Activated CD8-positive, alpha-beta memory T cell treated with anti-CD3 and anti-CD28 coated beads, Interleukin-2, amount 10 ng/mL, durations not matched to agents 7 days and 5 days (primary cell): ENCODE measurements at places on chromosomes 12 and 14.

- peaks cover 12% of the 10 kb centered on the region for H3K36me3 ChIP-seq
- H3K27me3 ChIP-seq: no peaks in the 10 kb centered on the region
- DNase-seq: no peak
- no peak overlapping the region for H3K27ac ChIP-seq
- H3K4me3 ChIP-seq: no peak overlapping the region
Observed at GRCh38 chr14:96309896-96310330, 53.2 kb downstream of the ATG2B start.

GRCh38 chr12:34602213-34602940, 580.1 kb downstream of the ALG10 start:
- H3K27ac ChIP-seq: no peak overlapping the region
- DNase-seq: no peak
- H3K36me3 ChIP-seq: peaks cover 2% of the 10 kb centered on the region
- H3K4me3 ChIP-seq: no peak overlapping the region
- H3K4me1 ChIP-seq: no peaks in the 10 kb centered on the region
- H3K27me3 ChIP-seq: no peaks in the 10 kb centered on the region

DNA sequence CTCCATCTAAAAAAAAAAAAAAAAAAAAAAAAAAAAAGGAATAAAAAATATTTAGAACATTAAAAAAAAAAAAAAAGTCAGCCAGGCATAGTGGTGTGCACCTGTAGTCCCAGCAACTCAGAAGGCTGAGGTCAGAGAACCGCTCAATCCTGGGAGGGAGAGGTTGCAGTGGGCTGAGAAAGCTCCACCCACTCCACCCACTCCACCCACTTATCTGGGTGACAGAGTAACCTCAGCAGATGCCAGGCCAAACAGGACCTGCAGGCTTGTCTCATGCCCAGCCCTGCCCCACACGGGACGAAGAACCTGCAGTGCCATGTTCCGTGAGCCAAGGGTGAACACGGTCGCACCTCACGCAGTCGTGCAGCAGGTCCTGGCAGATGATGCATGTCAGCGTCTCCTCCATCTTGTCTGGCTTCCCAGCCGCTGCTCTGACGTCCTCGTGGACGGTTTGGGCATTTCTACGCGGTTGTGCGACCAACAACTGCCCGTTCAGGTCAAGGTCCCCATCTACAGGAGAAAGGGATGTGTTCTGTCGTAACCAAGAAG, 28.6 kb downstream of the CHFR start:
- DNase-seq: no peak
- H3K4me3 ChIP-seq: no peak overlapping the region
- no peak overlapping the region for H3K27ac ChIP-seq
- peaks cover 50% of the 10 kb centered on the region for H3K36me3 ChIP-seq

DNA sequence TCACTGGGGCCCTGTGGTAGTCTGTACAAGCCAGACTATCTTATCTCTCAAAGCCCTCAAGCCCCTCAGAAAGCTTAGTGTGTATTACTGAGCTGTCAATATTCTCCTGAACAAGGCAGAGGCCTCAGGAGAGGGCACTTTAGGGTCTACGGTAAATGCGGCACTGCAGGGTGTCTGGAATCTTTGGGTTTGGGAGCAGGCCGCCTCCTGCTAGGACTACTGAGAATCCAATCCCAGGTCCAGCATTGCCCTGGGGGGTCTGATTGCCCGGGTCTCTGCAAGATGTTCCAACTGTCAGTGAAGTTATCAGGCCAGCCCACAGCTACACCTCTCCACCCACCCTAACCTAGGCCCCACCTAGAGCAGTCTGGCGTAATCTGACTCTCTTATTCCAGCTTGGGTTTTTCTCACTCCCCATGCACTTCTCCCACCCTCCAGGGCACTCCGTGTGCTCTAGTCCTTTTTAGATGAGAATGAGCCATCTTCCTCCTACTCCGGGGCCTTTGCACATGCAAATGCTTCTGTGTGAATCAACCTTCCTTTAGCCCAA, 4.3 kb upstream of the ZFP36L1 start:
- H3K4me3 ChIP-seq: no peak overlapping the region
- H3K4me1 ChIP-seq: peaks cover 36% of the 10 kb centered on the region
- H3K36me3 ChIP-seq: peaks cover 19% of the 10 kb centered on the region
- no peaks in the 10 kb centered on the region for H3K27me3 ChIP-seq
- peak overlapping the region; percentile 100 for H3K27ac ChIP-seq
- no peak for DNase-seq

DNA sequence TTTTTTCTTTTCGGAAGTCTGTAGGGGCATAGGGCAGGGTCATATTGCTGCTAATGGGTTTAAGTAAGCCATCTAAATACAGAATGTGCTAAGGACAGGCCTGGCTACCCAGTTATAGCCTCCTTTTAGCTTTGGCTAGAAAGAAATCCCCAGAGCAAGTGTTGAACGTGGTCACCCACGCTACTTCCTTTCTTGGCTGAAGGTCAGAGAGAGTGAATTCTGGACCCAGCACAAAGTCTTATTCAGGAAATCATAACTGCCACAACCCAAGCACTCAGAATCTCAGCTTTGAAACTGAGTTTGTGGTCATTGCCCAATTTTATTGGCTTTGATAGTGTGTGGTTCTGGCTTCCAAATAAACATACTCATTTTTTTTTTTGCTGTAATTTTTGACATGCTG, 542.1 kb upstream of the ATP2B1 start:
- DNase-seq: no peak
- H3K4me3 ChIP-seq: no peak overlapping the region
- H3K4me1 ChIP-seq: peaks cover 13% of the 10 kb centered on the region

- H3K27me3 ChIP-seq: no peaks in the 10 kb centered on the region
- H3K4me3 ChIP-seq: no peak overlapping the region
- peaks cover 43% of the 10 kb centered on the region for H3K36me3 ChIP-seq
- DNase-seq: no peak
- peaks cover 23% of the 10 kb centered on the region for H3K4me1 ChIP-seq
Observed at GRCh38 chr12:51379571-51379970, 11.6 kb downstream of the GALNT6 start.

GRCh38 chr12:66072135-66072534, 58.4 kb downstream of the LLPH start:
- DNase-seq: no peak
- H3K36me3 ChIP-seq: no peaks in the 10 kb centered on the region
- peaks cover 8% of the 10 kb centered on the region for H3K27me3 ChIP-seq
- H3K4me3 ChIP-seq: no peak overlapping the region
- no peak overlapping the region for H3K27ac ChIP-seq
- no peaks in the 10 kb centered on the region for H3K4me1 ChIP-seq

DNA sequence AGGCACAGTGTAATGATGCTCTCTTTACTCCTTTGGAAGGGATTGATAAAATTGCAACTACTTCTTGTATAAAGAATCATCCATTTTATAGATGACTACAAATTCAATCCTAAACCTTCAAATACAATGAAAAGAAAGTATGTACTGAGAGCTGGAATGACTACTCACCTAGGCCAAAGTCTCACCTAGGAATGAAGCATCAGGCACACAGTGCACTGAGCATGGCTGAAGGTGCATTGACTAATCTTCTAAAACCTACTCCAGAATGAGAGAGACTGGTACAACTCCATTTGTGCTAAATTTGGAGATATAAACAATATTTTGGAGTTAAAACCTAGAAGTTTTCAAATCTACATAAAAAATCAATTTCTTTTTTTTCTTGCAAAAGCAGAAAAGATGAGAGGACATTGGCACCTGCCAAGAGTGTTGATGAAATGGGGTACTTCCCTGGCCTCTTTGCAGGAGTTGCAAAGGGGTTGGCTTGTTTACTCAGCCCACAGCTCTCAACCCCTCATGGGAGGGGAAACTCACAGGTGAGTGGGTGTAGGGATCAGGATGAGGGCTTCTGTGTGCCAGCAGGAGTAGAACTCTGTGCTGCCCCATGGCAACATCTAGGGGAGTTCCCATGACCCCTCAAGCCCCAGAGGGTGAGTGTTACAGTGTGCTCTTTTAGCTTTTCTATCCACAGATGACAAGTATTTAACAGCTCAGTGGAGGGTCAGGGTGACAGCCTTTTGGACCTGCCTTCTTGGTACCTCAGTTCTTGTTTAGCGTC, 31.3 kb downstream of the CLECL1 start:
- H3K27me3 ChIP-seq: no peaks in the 10 kb centered on the region
- peaks cover 71% of the 10 kb centered on the region for H3K4me1 ChIP-seq
- peak overlapping the region; percentile 96 for H3K27ac ChIP-seq
- H3K4me3 ChIP-seq: peak overlapping the region; percentile 66
- H3K36me3 ChIP-seq: peaks cover 43% of the 10 kb centered on the region
- DNase-seq: peak; percentile 60

GRCh38 chr14:23217032-23218020, 20.4 kb upstream of the RNF212B start:
- peaks cover 51% of the 10 kb centered on the region for H3K27me3 ChIP-seq
- H3K4me1 ChIP-seq: peaks cover 2% of the 10 kb centered on the region
- DNase-seq: no peak

GRCh38 chr14:56808110-56808382, 2.2 kb downstream of the OTX2 start:
- peak overlapping the region; percentile 46 for H3K27ac ChIP-seq
- no peak overlapping the region for H3K4me3 ChIP-seq
- H3K4me1 ChIP-seq: peaks cover 10% of the 10 kb centered on the region
- H3K27me3 ChIP-seq: peaks cover 86% of the 10 kb centered on the region
- peaks cover 18% of the 10 kb centered on the region for H3K36me3 ChIP-seq

- H3K36me3 ChIP-seq: no peaks in the 10 kb centered on the region
- H3K4me1 ChIP-seq: no peaks in the 10 kb centered on the region
- DNase-seq: no peak
- H3K4me3 ChIP-seq: no peak overlapping the region
Observed at GRCh38 chr12:100801320-100801719, 6.7 kb downstream of the ANO4 start.

- H3K4me3 ChIP-seq: no peak overlapping the region
- H3K27me3 ChIP-seq: no peaks in the 10 kb centered on the region
- no peaks in the 10 kb centered on the region for H3K4me1 ChIP-seq
- H3K27ac ChIP-seq: no peak overlapping the region
- no peak for DNase-seq
Observed at GRCh38 chr14:83830316-83830715, 1699.6 kb upstream of the FLRT2 start.

DNA sequence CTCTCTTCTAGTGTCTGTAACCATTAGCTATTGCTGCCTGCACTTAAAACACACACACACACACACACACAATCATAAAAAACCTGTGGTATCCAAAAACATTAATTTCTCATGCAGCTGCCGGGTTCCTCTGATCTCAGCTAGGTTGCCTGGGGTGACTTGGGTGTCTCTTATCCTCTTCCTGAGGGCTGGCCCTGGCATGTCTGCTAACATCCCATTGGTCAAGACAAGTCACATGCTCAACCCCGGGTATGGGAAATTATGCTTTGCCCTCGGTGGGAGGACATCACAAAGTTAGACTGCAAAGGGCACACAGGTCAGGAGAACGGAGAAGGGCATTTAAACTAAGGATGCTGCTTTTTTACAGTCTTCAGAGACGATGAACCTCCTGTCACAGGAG, 55.7 kb downstream of the TRPV4 start:
- peak overlapping the region; percentile 56 for H3K4me3 ChIP-seq
- peaks cover 2% of the 10 kb centered on the region for H3K36me3 ChIP-seq
- H3K27me3 ChIP-seq: peaks cover 6% of the 10 kb centered on the region
- H3K27ac ChIP-seq: no peak overlapping the region
- H3K4me1 ChIP-seq: peaks cover 10% of the 10 kb centered on the region

DNA sequence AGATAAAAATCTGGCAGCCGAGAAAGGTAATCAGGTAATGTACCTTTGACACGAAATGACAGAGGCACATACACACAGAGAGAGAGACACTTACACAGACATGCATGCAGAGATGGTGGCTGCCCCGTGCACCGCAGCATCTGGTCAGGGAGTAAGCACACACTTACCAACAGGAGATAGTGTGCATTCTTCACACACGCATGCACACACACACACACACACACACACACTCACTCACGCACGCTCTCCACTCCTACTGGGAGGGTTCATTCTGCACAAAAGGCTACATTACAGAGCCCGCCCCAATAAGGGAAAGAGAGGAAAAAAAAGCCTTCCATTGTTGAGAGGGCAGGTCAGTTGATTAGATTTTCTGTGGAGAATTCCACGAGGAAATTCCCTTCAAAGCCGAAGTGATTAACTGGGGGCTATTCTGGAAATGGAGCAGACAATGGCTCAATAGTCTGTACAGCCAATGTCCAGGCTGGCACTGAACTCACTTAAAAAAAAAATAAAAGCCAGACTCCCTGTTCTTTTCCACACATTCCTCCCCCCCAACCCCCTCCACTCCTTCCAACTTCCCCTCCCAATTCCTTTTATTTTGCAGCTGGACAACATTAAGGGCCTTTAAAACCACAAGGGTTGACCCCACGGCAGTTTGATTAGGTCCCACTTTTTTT, 1.4 kb upstream of the SOX5 start:
- H3K27ac ChIP-seq: no peak overlapping the region
- H3K36me3 ChIP-seq: no peaks in the 10 kb centered on the region
- H3K27me3 ChIP-seq: no peaks in the 10 kb centered on the region
- no peaks in the 10 kb centered on the region for H3K4me1 ChIP-seq

- DNase-seq: no peak
- no peak overlapping the region for H3K27ac ChIP-seq
- H3K4me3 ChIP-seq: no peak overlapping the region
- no peaks in the 10 kb centered on the region for H3K4me1 ChIP-seq
- H3K27me3 ChIP-seq: peaks cover 24% of the 10 kb centered on the region
Observed at GRCh38 chr14:74219277-74220205, 19.7 kb upstream of the VSX2 start.

DNA sequence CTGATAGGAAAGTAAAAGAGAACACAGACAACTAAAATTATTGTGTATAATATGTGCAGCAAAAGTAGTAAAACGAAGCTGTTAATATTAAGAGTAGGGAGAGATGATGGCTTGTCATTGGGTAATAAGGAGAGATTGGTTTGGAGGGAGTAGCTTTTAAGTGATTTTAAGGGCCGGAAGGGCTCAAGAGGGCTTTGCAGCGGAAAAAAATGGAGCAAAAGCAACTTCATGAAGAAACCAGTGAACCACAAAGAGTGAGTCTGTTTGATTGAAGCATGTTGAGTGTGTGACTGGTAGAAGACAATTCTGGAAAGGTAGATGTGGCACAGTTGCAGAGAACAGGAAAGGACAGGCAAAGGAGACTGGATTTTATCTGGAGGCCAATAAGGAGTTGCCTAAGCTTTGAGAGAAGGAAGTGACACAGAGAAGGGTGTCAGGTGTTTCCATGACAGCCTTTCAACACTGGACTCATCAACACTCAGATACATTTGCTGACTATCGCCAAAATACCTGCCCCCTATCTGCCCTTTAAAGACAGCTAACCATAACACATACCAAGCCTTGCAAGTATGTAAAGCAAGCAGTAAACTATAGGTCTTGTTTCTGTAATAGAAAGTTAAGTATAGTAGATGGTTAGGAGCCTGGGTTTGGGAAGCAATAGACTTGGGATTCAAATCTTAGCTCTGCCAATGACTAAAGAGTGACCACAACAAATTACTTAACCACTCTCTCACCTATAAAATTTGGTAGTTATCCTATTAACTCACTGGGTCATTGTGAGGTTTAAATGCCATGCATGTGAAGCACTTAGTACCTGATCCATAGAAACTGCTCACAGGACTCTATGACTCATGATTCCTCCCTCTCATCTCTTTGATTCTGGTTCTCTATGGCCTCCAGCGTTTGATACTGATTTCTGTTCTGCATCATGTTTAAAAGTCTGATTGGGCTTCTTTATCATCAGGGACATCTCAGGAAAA, 117.3 kb upstream of the LMNTD1 start:
- no peak overlapping the region for H3K4me3 ChIP-seq
- no peaks in the 10 kb centered on the region for H3K36me3 ChIP-seq
- H3K4me1 ChIP-seq: no peaks in the 10 kb centered on the region

GRCh38 chr12:31647086-31647491, 12.4 kb upstream of the ETFBKMT start:
- H3K27me3 ChIP-seq: no peaks in the 10 kb centered on the region
- no peak for DNase-seq
- H3K36me3 ChIP-seq: no peaks in the 10 kb centered on the region
- no peak overlapping the region for H3K27ac ChIP-seq

- H3K4me3 ChIP-seq: no peak overlapping the region
- H3K27me3 ChIP-seq: peaks cover 2% of the 10 kb centered on the region
Observed at GRCh38 chr12:12996209-12996608, 3.9 kb downstream of the HEBP1 start.
